ENCODE measurements at places on chromosomes 6 and 20. TPM values are rescaled to one million over a fixed set of nuclear protein-coding genes. Genes with fewer than 3 reads are reported as not detected.

SIRT5 gene
- 8.1 TPM for total RNA-seq

MTHFD1L gene
- total RNA-seq: 137 TPM

ETV7 gene
- 0.54 TPM for total RNA-seq

TREM2 gene
- total RNA-seq: not detected

CST11 gene
- total RNA-seq: not detected

CEP250 gene
- total RNA-seq: 46.8 TPM

C6orf52 gene
- 3.0 TPM for total RNA-seq

WASF1 gene
- total RNA-seq: 1.2 TPM

FRK gene
- total RNA-seq: not detected

TBPL1 gene
- total RNA-seq: 37.2 TPM
